ENCODE measurements at places on chromosomes 16 and 17.

- no peak for DNase-seq
Observed at GRCh38 chr17:47057830-47058229, 78.8 kb upstream of the RPRML start.

DNA sequence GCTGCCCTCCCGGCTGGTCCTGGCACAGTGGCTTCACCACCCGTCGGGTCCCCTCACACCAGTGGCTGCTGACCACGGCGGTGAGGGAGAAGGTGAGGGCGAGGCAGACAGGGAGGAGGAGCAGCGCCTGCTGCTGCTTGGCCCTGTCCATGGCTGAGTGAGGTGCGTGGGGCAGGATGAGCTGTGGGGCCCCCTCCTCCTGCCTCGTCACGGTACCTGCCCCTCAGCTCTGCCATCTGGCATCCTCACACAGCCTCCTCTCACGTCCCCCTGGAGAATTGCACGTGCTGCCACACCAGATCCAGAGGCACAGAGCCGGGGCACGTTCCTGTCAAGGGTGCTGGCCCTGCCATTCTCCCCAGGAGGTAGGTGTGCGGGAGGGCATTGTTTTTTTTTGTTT, at the start of gene GSG1L2:
TSS of gene GSG1L2 (minus strand) at position 159 of the 400 bp plus-strand sequence. CDS start at position 151, 8 bp downstream.
- no peak for DNase-seq

DNA sequence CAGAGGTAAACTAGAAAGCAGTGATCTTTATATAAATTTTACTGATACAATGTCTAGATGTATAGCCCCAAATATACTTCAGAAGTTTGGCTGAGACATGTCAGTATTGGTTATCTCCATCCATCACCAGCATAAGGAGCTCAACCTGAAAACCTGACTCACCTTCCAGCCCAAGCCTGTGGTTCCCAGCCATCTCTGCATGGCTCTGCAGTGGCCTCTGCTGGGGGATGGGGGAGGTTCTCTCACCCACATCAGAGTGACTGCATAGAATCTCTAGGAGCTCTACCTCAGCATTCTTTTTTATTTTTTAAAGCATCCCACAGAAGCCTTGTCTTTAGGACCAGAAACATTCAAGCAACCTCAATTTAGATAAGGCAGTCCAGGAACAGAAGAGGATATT, 27.3 kb downstream of the USP7 start:
- DNase-seq, result peak; percentile 63

GRCh38 chr16:2690852-2691251, 8.5 kb downstream of the KCTD5 start:
- no peak for DNase-seq

- DNase-seq, result peak; percentile 94
Observed at GRCh38 chr16:70428178-70428998, 10.5 kb downstream of the ST3GAL2 start.

GRCh38 chr17:4849011-4849536, 15.9 kb downstream of the MINK1 start:
- no peak for DNase-seq

DNA sequence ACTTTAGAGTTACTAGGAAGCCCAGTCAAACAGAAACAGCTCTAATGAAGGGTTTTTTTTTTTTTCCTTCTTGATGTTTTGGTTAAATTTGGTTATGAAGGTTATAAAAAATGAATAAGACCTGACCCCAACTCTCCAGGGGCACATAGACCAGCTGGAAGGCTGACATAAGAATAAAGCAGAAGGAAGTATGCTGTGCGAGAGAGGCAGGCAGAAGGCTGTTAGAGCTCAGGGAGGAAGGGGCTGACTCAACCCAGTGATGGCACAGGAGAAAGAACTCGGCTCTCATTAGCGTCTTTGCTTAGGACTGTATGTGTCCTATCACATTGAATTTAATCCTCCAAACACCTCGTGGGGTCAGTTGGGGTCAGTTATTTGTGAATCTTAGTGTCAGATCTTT, 474.6 kb downstream of the PMP22 start:
- DNase-seq, result peak; percentile 54

DNA sequence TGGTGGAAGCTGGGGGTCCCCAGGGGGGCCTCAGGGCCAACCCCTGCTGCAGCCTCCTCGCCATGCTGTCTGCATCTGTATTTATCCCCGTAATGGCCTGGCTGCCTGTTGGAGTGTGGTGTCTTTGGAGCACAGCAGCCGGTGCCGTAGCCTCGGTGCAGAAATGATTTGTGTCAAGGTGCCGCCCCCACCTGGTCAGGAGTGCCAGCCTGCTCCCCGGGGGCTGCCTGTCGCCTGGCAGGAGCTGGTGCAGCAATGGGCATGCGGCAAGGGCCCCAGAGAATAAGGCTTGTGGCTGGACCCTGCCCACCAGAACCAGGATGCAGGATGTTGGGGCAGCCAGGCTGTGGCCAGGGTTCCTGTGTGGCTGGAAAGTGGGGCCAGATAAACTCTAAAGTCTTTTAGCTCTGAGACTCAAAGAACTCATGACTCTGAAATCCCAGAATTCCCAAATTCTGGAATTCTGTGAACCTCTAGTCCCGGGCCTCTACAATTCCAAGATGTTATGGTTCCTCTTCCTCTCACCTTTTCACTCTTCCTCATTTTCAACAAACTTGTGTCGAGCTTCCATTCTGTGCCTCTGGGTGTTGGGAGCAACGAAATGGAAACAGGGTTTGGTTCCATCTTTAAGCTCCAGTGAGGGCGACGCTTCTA, 5.9 kb downstream of the CPNE2 start:
- no peak for DNase-seq

DNA sequence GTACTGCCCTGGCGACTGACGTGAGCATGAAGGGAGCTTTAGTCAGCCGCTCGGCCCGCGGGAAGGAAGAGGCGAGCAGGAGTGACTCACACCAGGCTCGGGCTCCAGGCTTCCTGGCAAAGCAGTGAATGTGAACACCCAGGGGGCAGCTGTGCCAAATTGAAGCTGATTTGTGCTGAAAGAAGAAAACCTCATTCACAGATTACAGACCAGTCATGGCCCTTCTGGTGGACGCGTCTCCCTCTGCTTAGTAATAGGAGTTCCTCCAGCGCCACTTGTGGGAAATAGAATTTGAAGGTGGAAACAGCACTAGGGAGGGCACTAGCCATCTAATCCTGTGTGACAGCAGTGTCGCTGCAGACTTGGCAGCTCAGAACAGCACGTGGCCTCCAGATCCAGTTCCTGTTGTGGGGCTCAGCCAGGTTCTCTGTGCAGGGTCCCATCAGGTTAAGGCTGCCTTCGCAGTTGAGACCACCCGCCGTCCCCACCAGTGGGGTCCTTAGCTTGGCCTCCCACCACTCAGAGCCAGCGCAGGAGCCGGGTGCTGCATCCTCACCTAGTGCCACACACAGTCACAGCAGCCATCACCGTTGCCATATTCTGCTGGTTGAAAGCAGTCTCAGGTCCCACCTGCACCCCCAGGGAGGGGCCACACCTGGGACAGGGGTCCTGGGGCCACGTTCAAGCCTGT, 164.5 kb upstream of the CHMP6 start:
- DNase-seq, result peak; percentile 98

- DNase-seq, result no peak
Observed at GRCh38 chr17:76130473-76130872, 10.6 kb downstream of the FOXJ1 start.

DNA sequence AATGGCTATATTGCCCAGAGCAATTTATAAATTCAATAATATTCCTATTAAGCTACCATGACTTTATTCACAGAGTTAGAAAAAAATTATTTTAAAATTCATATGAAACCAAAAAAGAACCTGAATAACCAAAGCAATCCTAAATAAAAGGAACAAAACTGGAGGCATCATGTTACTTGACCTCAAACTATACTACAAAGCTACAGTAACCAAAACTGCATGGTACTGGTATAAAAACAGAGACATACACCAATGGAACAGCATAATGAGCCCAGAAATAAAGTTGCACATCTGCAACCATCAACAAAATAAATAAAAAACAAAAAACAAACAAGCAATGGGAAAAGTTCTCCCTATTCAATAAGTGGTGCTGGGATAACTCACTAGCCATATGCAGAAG, 203.2 kb downstream of the RGS9 start:
- DNase-seq, result no peak

- DNase-seq, result no peak
Observed at GRCh38 chr16:12323007-12323758, 346.6 kb downstream of the SNX29 start.

DNA sequence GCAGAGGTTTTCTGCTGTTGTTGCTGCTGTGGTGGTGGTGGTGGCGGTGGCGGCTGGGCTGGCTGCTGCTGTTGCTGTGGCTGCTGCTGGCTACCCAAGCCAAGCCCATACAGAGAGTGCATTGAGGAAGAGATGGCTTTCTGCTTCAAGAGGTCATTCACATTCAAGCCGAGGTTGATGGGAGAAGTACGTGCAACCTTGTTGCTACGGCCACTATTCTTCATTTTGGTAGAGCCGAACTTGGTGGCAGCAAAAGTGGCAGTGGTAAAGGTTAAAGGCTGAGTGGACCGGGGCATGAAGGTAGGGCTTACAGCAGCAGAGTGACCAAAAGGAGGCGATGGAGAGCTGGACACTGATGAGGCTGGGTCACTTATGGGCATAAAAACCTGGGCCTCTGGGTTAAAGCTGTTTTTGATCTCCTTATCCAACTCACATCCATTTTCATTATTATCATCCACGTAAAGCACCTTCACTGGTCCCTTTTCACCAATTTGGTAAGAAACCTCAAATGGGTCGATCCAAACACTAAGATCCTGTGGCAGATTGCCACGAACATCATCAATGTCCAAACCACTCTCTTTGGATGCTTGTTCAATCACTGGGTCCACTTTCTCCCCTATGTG, 2.8 kb downstream of the TOB1 start:
- DNase-seq, result peak; percentile 35

GRCh38 chr17:58006560-58006923, 504 bp downstream of the SRSF1 start:
- peak; percentile 73 for DNase-seq

DNA sequence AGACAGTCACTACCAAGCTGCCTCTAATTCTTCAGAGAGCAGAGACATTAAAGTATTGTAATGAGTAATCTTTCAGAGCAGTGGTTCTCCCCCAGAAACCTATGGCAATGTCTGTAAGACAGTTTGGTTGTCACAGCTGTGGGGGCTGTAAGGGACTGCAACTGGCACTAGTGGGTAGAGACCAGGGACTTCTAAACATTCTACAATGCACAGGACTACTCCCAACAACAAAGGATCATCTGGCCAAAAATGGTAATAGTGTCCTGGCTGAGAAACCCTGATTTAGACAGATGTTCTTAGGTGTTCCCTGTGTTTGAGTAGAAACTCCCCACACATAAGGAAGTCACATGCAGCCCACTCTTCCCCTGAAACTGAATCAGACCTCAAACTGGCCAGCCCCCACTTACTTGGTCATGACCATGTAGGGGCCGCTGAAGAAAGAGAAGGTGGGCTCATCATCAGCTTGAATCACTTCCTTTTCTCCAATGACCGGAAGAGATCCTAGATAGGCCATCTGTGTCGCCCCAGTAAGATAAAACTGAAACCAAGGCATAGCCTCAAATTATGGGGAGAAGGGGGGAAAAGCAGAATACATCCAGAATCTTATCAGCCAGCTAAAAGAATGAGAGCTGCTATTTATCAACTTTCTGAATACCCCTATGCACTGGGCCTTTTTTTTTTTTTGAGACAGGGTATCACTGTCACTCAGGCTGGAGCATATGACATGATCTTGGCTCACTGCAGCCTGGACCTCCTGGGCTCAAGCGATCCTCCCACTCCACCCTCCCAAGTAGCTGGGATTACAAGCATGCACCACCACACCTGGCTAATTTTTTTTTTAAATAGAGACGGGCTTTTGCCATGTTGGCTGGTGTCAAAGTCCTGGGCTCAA, 75.8 kb downstream of the TEX14 start:
- no peak for DNase-seq

DNA sequence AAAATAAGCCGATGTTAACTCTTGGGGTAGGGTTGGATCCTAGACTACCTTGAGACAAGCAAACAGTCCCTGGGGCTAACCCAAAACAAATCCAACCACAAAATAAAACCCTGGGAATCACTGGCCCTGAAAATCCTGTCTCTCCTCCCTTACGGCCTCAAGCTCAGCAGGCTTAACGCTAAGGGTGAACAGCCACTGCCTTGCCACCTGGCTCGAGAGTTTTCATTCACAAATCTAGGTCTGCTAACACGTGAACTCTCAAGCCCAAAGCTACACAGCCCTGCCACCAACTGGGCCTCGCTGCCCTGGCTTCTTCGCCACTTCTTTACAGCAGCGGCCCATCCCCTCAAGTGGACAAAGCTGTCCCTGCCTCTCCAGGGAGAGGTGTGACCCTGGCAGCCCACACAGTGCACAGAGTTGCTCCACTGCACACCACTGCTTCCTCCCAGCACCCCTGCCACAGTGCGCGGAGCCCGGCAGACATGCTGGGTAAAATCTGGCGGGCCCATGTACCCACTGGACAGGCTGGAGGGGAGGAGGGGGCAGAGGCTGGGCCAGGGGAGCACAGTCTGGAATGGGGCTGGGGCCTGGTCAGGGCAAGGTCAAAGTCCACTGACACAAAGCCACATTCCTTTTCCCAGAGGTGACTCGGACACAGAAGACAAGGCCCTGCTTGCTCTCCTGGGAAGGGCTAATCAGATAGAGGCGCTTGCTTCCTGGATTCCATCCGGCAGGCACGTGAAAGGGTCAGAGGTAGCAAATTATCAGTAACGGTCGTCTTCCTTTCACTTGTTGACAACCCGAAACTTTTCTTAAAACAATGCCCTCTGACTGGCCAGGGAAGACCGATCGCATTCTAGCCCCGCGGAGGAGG, 996 bp downstream of the PCYT2 start:
- DNase-seq, result no peak

DNA sequence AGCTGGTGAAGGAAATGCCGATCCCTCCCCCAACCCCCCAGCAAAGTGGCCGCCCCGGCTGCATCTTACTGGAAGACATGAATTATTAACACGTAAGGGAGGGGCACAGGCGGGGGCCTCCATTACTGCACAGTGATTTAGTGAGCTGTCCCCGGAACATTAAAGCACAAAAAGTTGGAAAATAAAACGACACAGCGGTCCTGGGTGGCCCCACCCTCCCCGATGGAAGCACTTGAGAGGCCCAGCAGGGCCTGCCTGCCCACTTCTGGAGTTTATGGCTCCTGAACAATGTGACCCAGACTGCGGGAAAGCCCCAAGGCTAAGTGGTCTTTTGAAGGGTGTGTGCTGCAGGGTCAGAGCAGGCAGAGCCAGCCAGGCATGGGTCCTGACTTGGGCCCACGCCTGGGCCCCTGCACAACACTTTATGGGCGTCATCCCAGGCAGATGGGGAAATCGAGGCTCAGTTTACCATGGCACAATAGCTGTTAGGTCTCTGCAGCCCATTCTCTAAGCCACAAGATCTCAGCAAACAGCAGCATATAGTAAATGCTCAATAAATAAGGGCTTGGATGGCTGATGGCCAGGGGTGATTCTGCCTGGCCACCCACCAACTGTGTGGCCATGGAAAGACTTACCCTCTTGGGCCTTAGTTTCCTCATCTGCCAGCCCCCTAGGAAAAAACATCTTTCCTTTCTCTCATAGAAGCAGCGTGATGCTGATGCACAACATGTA, 22.8 kb downstream of the CCDC102A start:
- no peak for DNase-seq

Measured in astrocyte of the spinal cord (primary cell).